Spleen (tissue), 13 donors: ENCODE measurements at places on chromosomes 2 and 18.

DNA sequence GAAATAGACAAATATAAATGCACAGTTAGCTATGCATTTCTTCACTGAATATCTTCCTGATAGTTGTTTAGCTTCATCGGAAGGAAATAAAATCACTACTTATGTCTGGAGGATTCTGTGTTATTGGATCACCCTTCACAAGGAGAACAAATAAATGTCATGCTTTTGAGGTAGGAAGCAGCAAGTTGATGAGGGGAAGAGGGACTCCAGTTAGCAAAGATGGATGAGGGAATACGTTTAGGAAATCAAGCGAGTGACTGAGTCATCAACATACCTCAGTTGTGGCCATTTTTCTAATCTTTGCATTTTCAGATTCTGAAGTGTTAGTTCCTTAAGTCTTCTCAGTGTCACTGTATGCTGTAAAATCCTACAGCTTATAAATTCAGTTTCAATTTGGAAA lies 456.2 kb downstream of the EPHA4 start:
- no peak for DNase-seq

GRCh38 chr2:145687442-145688134 lies 1167.7 kb upstream of the ZEB2 start:
- DNase-seq, result no peak

DNA sequence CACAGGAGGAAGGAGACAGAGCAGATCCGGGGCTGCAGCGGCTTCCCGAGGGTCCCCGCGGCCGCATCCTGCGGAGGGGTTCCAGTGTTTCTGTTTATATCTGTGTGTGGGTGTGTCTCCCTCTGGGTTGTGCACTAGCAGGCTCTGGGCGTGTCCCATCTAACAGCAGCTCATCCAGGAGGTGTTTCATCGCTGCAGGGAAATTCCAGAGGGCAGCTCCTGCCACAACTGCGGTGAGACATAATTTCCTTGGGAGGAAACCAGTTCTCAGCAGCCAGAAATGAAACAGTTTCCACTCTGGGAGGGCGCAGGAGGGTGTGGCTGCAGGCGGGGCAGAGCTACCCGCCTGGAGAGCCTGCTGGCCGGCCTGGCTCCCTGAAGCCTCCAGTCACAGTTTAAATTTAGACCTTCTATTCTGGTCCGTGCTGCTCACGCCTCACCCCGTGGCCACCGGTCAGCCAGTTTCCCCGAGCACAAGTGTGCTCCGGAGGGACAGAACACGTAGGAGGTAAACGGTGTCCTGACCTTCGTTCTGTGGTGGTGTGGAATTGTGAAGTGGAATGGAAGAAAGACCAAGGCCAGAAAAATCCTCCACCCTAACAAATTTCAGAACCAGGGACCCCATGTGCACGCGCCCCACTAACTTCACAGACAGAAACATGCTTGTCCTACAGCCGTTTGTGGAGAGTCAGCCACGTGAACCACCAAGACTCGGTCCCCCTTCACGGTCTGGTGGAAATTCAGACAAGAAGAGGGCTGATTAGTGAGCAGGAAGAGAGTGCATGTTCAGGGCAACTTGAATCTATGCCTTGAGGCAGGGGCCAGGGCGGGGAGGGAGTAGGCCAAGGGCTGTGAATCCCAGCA lies 50.2 kb downstream of the TEX44 start:
- DNase-seq, result peak; percentile 83

DNA sequence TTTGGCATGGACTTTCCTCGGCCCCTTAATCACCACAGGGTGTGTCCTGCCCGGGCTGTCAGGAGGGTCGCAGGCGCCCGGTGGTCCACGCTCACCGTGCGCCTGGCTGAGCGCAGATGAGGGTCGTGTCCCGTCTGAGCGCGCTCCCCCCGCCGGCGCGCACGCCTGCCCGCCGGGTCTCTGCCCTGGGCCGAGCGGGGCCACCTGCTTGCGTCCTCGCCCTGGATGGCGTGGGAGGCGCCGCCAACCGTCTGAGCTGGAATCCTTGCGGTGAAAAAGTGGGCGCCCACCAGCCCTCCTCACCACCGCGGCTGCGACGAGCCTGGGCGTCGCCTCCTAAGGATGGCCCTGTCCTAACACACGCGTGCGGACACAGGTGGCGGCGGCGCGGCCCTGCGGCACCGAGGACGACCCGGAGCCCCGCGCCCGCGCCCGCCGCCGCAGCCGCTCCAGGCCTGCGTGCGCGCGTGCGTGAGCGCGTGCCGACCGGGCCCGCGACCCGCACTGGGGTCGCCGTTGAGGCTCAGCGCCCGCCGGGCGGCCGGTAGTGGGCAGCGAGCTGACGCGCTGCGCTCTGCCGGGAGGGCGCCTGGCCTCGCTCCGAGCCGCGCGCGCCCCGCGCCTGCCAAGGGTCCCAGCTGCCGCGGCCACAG lies 126.6 kb downstream of the ARHGEF4 start:
- DNase-seq, result no peak

GRCh38 chr2:239018271-239019182 lies 170.6 kb downstream of the TWIST2 start:
- peak; percentile 36 for DNase-seq

- no peak for DNase-seq
Measured at GRCh38 chr2:88735853-88736252, 44.4 kb downstream of the RPIA start.

DNA sequence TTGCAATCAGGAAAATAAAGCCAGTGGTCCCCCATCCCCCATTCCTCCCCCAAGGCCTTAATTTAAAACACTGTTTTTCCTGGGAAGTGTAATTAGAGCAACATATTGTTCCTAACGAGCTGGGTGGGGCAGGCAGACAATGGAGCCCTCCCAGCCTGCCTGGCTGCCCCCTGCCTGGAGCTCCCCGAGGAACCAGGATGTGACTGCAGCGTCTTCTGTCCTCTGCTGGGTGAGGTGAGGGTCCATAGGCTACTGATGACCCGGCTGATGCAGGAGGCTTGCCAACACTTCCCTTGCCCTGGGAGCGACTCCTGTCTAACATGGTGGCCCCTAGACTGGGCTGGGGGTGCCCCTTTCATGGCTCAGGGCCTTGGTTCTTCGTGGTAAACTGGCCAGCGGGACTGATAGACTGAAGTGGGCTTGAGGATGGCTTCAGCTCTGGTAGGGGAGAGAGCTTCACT lies 152.4 kb downstream of the DYSF start:
- DNase-seq, result peak; percentile 46

GRCh38 chr18:27007880-27008279 lies 142.4 kb upstream of the AQP4 start:
- DNase-seq, result no peak

- DNase-seq, result no peak
Measured at GRCh38 chr2:63631501-63631900, 42.7 kb downstream of the MDH1 start.

- DNase-seq, result no peak
Measured at GRCh38 chr18:58009166-58009565, 34.9 kb upstream of the NEDD4L start.

DNA sequence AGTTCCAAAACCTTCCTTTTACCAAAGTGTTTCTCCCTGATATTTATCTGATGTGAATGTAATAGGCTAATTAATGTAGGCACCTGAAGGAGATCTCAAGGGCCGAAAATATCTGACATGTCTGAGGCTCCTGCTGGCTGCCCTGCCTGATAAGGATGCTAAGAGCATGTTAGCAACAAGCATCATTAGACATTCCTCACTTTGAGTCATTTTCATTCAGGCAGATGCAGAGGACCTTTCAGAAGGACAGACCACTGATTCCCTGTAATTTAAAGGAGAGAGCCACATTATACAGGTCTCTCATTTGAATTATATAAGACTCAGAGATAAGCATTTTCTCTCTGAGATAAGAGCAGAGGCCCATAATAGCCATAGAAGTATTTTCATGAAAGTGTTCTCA lies 222.4 kb upstream of the NCKAP5 start:
- DNase-seq, result no peak

DNA sequence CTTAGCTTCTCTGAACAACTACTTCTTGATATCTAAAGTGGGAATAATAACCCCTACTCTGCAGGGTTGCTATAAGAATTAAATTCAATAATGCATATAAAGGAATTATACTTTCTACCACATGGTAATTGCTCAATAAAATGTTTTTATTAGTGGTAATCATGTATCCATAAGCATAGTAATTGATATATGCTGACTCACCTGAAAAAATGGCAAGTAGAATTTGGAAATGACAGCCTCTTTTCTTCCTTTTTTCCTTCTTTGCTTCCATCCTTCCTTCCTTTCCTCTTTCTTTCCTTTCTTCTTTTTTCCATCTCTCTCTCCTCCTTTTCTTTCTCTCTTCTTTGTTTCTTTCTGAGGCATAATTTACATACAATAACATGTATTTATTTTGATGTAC lies 65.3 kb downstream of the DPP10 start:
- no peak for DNase-seq

GRCh38 chr2:237955640-237956401 lies 11.0 kb upstream of the UBE2F start:
- DNase-seq, result no peak

DNA sequence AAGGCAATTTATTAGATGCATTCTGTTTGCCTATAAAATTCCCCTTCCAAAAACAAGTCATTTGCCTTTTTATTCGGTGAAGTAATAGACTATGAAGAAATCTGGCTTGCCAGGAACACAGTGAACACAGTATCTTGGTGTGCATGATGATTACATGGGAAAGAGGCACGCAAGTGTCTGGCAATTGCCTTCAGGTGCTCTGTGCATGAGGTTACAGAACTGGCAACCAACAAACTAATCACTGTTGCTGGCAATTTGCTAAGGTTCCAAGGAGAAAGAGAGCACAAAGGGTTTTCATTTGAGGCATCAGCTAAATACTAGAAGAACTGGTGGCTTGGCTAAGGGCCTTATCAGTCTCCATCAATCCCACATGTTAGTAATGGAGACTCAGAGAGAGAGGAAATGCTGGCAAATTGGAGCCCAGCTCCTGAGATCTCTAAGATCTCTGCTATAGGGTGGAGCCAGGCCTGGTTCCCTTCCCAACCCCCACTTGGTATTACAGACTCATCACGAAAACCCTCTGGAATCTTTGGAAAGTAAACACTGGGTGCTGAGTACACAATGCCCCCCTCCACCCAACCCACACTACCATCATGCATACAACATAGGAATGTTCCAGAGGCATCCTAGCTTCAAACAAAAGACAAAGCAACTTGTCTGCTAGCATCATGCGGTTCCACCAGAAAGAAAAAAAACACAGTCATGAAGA lies 10.4 kb downstream of the RNF152 start:
- DNase-seq, result no peak

GRCh38 chr18:27378431-27379095 lies 193.5 kb upstream of the CHST9 start:
- DNase-seq, result no peak

- DNase-seq, result no peak
Measured at GRCh38 chr2:147718831-147719230, 126.0 kb upstream of the ACVR2A start.

DNA sequence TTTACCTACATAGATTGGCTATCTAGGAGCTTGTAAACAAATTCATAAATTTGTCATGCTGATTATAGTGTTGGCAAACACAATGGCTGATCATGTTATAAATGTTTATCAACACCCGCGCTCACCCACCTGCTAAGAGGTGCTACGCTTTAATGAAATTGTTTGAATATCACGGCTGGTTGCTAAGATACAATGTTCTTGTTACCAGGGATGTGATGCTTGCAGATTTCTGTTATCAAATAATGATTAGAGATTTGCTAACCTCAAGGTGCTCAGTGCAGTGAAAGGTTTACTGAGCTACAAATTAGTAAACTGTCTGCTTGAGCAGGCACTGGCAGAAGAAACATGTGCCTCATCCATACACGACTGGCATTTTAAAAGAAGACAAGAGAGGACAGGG lies 160.0 kb upstream of the ZEB2 start:
- no peak for DNase-seq

- DNase-seq, result no peak
Measured at GRCh38 chr2:33190393-33190937, 243.7 kb downstream of the LTBP1 start.

DNA sequence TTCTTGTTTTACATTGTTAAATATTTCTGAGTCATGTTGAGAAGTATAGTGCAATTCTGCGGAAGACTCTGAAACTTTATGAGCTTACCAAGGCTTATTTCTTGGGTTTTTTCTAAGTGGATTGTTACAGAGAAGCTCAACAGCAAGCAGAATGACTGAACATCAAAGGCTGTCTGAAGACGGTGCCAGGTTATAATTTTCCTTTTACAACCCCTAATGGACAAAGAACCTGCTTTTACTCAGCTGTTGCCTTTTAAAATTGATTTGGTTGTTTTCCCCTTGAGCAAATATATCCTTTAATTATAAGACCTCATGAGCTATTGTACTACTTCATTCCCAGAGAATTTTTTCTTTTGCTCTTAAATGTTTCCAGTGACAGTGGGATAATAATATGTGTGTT lies 41.6 kb downstream of the LAMA3 start:
- no peak for DNase-seq

GRCh38 chr2:216215658-216216390 lies 106.7 kb downstream of the XRCC5 start:
- DNase-seq, result no peak

DNA sequence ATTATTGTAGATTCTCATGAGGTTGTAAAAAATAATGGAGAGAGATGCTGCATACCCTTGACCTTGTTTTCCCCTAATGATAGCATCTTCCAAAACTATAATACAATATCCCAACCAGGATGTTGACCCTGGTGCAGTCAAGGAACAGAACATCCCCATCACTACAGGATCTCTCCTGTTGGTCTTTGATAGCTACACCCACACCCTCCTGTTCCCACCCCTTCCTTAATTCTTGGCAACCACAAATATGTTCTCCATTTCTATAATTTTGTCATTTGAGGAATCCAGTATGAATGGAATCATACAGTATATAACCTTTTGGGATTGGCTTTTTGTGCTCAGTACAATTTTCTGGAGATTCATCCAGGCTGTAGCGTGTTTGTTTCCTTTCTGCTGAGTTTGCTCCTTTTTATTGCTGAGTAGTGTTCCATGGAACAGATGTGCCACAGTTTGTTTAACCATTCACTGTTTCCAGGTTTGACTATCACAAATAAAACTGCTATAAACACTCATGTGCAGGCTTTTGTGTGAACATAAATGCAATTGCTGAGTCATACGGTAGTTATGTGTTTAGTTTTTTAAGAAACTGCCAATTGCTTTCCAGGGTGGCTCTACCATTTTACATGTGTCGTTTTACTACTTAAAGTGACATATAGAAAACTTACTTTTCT lies 22.2 kb downstream of the MCFD2 start:
- no peak for DNase-seq

DNA sequence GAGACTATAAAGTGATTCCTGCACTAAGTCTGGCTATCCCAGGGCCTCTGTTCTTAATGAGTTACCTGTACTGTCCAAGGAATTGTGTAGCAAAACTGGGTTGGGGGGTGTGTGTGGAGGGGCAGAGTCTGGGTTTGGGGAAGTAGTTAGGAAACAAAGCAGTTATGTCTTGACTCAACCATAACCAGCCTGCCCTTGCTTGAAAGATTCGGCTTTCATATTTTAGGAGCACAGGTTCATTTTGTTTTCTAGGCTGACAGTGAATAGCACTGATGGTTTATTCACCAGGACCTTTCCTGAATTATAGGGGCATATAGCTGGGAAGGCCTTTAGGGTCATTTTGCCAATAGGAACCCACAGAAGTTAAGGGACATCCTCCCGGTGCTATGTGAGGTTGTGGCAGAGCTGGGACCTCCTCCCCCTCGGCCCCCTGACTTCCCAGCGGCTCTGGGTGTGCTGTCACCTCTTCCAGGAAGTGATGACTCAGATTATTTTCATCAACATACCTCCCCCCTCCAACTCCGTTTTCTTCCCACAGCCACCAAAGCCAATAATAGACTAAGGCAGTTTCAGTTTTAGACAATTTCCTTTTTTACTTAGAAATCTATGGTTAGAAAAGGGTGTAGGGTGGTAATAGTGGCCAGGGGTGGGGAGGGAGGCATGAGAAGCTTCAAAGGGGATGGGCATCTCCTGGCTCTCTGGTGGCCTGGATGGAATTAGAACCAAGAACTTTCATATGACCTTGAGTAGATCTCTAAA lies 44.8 kb downstream of the SETBP1 start:
- DNase-seq, result peak; percentile 85
